ENCODE measurements at places on chromosomes 5 and 9.

GRCh38 chr5:7745882-7746610 is 104.9 kb downstream of the CFAP90 start:
- no peak for DNase-seq

- DNase-seq: peak; percentile 24
These were observed 65.2 kb downstream of the TMC1 start for GRCh38 chr9:72586388-72587130.

GRCh38 chr5:125874717-125875116 is 548.5 kb upstream of the GRAMD2B start:
- DNase-seq: no peak

GRCh38 chr9:36503172-36504088 is 69.3 kb upstream of the MELK start:
- DNase-seq: no peak

GRCh38 chr9:36598273-36598672 is 25.6 kb downstream of the MELK start:
- no peak for DNase-seq

- DNase-seq: no peak
These were observed 48.2 kb downstream of the NKD2 start for GRCh38 chr5:1056611-1057484.

- DNase-seq: no peak
These were observed 18.2 kb upstream of the CDC20B start for GRCh38 chr5:55191165-55191564.

Data from effector memory CD4-positive, alpha-beta T cell (primary cell).